ENCODE measurements at places on chromosomes 4 and X. TPM values are rescaled to one million over a fixed set of nuclear protein-coding genes. Genes with fewer than 3 reads are reported as not detected.

- no peak for DNase-seq
These were observed 793 bp upstream of the DCUN1D4 start for GRCh38 chr4:51842167-51842553.

DNA sequence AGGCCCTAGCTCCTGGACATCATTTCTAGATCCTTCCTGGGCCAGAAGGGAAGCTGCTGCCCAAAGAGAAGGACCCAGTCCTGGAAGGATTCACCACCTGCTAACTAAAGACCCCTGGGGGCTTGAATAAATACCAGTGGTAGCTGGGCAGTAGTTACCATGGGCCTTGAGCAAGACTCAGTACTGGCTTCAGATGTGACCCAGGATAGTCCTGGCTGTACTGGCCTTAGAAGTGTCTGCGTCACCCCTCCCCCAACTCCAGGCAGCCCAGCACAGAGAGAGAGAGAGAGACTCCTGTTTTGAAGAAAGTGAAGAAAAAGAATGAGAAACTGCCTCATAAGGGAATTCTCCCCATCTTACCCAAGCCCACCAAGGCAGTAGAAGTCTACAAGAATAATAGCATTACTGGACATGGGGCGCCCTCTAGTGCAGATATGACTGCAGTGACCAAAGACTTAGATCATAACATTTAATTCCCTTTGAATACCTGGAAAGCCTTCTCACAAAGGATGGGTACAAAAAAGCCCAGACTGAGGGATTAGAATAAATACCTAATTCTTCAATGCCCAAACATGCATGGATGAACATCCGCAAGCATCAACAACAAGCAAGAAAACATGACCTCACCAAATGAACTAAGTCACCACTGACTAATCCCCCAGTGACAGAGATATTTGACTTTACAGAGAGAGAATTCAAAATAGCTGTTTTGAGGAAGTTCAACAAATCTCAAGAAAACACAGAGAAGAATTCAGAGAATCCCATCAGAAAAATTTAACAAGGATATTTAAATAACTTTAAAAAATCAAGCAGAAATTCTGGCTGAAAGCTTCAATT, 171.8 kb downstream of the HNRNPD start:
- no peak for DNase-seq

GRCh38 chr4:126046081-126046614, 731.4 kb downstream of the FAT4 start:
- no peak for DNase-seq

DNA sequence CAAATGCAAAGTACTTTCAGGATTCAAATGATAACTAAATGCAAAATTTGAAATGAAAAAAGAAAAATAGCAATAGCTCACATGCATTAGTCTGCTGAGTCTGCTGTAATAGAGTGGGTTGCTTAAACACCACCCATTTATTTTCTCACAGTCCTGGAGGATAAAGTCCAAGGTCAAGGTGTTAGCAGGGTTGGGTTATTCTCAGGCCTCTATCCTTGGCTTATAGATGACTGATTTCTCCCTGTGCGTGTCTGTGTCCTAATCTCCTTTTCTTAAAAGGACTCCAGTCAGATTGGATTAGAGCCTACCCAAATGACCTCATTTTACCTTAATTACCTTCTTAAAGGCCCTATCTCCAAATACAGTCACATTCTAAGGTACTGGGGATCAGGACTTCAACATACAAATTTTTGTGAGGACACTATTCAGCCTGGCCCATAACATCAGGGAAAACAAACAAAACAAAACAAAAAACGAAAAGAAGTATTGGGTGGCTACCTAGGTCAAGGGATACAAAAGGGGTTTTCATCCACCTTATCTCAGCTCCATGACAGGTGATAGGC, 6.3 kb upstream of the TBL1X start:
- no peak for DNase-seq

GRCh38 chrX:153731117-153731844, 6.6 kb downstream of the ABCD1 start:
- no peak for DNase-seq

GRCh38 chrX:39336671-39337311, 535.5 kb downstream of the MID1IP1 start:
- DNase-seq = no peak

- peak; percentile 91 for DNase-seq
These were observed at the start of gene KLHL2 for GRCh38 chr4:165207431-165208220. Gene KLHL2, plus strand, starts transcription at chr4:165207561. Its CDS starts 316 bp downstream, at chr4:165207877.

DNA sequence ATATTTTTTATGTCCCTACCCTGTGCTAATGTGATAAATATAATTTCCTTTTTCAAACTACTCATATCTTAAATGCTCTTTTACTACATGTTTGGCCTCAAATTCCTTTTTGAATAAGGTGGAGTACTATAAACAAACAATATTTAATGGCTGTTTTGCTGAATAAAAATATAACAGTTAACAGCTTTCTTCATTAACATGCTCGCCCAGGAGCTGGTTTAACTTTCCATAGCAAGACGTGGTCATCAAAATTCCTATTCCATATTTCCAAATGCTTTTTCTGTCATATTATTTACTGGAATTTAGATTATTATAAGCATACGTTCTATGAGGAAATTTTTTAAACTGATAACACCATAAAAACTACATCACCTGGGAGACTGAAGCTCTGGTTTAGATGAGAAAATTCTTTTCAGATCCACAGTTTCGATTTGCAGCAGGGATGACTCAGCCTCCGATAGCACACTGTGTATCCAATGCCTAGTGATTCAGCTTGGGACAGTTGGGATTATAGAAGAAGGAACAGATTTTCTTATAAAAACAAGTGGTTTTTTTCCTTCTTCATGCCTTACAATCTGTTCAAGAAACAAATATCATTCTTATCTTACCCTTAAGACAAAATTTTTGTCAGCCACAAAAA, 129.1 kb downstream of the FBXO8 start:
- DNase-seq = no peak

DNA sequence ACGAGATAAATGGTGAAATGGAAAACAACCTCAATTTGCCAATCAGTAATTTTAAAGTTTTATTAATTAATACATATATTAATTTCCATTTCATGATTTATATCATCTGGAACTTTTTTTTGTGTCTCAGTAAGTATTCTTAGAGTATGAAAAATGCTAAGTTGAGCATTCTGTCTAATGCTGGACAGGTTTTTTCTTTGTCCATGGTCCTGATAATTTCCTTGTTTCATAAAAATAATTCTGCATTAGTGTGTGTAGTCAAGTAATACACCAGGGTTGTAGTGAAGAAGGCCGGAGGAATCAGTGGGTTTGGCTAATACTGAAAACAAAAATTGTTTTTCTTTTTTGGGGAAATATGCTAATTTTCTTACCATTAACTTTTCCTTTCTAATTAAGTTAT, 9.9 kb downstream of the ANAPC4 start:
- no peak for DNase-seq

- peak; percentile 88 for DNase-seq
These were observed 331 bp downstream of the SETD7 start for GRCh38 chr4:139555705-139556070.

- no peak for DNase-seq
These were observed 1154.9 kb upstream of the PCDH7 start for GRCh38 chr4:29565256-29565655.

- DNase-seq = peak; percentile 86
These were observed at the start of gene MAMLD1 for GRCh38 chrX:150362599-150363481. Gene MAMLD1, plus strand, starts transcription at chrX:150363317. Its CDS starts 82,200 bp downstream, at chrX:150445517.

DNA sequence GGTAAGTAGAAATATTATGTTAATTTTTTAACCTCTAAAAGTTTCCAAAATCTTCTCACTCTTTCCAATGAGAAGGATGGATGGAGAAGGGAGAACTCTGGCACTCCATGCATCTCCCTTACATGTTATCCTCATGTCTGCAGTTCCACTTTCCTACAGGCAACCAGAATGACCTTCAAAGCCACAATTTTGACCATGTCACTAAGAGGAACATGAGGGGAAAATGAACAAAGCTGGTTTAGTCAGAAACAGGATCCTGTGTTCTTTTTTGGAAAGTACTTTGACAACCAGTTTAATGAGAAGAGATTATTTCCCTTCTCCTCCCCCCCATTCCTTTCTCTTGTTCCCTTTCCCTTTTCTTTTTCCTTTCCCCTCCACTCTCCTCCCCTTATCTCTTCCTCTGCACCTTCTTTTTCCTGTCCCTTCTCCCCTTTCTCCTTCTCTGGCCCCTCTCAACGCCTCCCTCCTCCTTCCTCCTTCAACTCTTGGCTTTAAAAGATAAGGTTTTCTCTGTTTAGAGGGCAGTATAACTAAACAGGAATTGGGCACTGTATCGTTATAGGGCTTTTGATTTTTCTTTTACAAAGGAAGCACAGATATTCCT, 42.5 kb downstream of the DTHD1 start:
- DNase-seq = no peak

DNA sequence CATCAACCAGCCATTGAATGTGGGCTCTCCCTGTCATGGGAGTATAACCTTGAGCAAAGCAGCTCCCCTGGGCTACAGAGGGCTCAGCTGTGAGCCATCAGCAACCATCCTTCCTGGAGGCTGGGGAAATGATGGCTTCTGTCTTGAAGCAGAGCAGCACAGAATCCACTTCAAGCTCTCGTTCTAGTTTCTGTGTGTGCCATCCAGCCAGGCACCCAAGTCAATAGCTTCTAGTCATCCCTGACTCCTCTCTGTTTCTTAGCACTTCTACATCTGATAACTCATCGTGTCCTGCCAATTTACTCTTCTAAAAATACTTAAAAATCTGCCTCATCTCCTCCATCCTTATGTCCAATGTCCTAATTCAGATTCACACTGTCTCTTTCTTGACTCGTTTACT, 42.2 kb upstream of the TSPAN5 start:
- DNase-seq = no peak

DNA sequence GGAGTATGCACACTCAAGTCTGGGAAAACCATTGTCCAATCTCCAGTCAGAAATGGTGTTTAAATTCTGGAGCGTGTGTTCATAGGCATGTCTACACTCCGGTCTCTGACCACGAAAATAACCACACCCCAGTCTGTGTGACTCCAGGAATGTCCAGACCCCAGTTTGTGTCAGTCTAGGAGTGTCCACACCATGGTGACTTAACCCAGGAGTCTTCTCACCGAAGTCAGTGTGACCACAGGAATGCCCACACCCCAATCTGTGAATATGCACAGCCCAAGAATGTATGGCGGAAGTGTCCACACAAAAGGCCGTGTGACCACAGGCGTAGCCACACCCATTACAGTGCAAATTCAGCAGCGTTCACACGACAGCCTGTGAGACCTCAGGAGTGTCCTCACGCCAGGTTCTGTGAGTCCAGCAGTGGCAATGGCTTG, 11.4 kb downstream of the FTSJ1 start:
- no peak for DNase-seq

DNA sequence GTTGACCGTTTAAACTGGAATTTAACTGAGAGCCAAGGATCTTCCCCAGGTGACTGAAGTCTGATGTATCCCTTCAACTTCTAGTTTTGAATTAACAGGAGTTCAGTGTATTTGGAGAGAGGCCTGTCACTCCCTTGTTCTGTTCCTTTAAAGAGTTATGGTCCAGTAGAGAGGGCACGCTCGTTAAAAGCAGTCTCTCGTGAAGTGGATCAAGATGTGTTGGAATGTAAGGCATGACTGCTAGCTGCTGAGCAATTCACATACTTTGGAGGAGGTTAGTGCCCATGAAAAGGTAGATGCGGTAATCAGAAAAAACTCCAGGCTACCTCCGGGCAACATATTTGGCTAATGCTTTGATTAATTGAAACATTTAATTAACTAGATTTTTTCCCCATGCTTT, 65.7 kb downstream of the SHROOM2 start:
- no peak for DNase-seq

GRCh38 chrX:22746081-22746480, 253.7 kb upstream of the DDX53 start:
- no peak for DNase-seq

DNA sequence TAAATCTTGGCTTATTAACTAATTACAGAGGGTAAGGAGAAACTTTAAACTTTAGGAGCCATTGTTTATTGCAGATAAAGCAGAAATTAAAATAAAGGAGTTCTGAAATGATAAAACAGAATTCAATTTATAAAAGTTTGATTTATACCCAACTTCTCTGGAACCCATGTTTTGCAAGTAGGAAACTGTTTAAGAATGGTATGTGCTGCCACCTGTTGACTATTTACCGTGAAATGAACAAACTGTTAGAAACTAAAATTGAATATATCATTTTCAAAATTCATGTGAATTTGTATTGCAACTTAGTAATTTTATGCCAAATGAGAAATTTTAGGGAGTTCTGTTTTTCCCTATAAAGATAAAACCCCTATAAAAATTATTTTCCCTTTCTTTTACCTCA, 11.0 kb upstream of the TBC1D8B start:
- DNase-seq = no peak

DNA sequence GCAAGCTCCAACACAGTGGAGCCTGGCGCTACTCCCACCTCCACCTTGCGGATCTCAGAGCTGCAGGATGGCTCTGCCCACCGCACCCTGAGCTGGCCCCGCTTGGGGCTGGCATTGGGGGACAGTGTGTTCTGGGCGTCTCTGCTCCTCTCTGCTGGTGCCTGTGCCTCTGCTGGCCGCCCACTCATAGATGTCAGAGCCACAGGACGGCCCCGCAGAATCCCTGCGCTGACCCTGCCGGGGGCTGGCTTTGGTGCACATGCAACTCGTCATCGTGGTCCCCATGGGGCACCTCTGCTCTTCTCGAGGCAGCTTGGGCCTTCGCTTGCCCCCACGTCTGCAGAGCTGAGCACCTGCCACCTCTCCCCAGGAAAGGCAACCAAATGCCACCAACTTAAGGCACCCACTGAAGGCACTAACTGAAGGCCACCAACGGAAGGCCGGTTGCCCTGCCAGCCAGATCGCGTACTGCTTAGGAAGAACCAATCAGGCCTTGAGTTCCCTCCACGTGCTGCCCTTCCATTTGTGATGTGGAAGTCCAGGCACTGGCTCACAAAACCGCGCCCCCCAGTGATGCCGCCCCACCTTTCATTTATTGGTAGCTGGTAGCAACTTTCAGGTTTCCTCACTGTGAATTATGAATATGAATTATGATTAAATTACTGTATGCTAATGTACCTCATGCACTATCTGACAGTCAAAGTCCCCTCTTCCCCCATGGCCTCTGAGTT, 23.3 kb upstream of the FRG1 start:
- no peak for DNase-seq

GRCh38 chrX:72051589-72051988, 80.1 kb downstream of the RTL5 start:
- DNase-seq = no peak

DNA sequence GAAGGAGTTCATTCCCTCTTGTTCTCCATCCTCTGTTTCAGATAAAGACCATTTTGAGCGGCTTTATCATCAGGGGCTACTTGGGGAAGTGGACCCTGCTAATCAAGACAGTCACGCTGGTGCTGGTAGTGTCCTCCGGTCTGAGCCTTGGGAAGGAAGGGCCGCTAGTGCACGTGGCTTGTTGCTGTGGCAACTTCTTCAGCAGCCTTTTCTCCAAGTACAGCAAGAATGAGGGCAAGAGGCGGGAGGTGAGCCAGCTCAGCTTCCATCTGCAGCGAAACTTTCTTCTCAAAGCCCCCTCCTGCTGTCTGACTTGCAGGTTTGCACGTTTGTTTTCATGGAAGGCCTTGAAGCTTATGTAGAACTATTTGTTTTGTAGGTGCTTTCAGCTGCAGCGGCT, 49.5 kb downstream of the CLCN4 start:
- no peak for DNase-seq

The BANK1 gene
- 1.5 TPM for total RNA-seq

The RIPPLY1 gene
- not detected for total RNA-seq

The CPZ gene
- total RNA-seq = 10.0 TPM

The DOCK11 gene
- 44.6 TPM for total RNA-seq

The PWWP3B gene
- total RNA-seq = not detected

The NPFFR2 gene
- not detected for total RNA-seq

The PFKFB1 gene
- total RNA-seq = 0.30 TPM

The MAMLD1 gene
- total RNA-seq = 7.9 TPM

The ATP1B4 gene
- not detected for total RNA-seq

The ADRA2C gene
- 72.2 TPM for total RNA-seq

The GRXCR1 gene
- not detected for total RNA-seq

The CFP gene
- total RNA-seq = 5.2 TPM

The CFI gene
- 64.5 TPM for total RNA-seq

The DIPK2B gene
- 43.3 TPM for total RNA-seq
